ENCODE measurements at places on chromosomes 1 and 21.

DNA sequence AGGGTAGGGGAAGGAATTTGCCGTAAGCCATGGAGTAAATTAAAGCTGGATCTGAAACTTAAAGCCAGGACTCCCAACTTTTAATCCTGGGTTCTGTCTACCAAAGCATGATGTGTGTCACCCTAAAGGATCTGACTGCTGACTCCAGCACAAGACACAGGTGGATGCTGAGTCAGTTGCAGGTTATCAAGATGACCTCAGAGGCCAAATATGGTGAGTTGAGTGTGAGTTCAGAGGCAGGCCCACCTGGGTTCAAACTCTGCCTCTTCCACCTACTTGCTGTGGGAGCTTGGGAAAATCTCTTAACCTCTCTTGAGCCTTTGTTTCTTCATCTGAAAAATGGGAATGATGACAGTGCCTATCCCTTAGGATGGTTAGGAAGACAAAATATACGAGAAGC, 16.7 kb upstream of the LDLRAP1 start:
- DNase-seq = no peak

GRCh38 chr21:36694593-36695282, 4.2 kb upstream of the SIM2 start:
- DNase-seq = no peak

DNA sequence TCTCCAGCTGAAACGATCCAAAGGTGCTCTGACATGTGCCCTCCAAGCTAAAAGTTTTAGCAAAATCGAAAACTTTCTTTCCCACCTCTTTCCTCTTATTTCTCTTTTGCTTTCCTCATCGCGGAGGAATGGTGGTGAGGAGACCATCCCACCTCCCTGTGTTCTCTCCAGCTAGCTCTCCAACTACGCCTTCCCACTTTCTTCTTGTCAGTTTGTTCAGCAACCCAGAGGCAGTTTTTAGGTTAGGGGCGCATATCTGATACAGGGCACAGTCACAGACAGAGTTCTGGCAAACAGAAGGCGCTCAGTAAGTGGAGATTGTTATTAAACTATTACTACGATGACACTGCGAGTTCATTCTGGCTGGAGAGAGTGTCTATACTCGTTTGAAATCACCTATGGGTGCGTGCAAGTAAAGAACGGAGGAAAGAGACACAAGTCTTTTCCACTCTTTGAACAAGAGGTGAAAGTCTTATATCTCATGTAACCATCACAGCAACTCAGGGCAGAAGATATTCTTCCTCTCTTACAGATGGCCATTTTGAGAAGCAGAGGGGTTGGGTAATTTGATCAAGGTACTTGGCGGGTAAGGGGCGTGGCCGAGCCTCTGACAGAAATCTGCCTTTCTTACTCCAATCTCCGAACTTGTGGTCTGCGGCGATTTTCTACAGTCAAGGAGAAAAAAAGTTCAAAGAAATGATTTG, 13.9 kb downstream of the HLX start:
- DNase-seq = no peak

DNA sequence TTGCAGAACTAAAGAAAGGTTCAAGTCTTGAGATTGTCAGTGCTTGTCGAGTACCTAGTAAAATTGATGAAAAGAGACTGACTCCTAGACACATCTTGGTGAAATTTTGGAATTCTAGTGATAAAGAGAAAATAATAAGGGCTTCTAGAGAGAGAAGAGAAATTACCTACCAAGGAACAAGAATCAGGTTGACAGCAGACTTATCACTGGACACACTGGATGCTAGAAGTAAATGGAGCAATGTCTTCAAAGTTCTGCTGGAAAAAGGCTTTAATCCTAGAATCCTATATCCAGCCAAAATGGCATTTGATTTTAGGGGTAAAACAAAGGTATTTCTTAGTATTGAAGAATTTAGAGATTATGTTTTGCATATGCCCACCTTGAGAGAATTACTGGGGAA, 16.3 kb downstream of the L1TD1 start:
- DNase-seq = no peak

- DNase-seq = no peak
These were observed 43.5 kb downstream of the PRKAA2 start for GRCh38 chr1:56688522-56689026.

GRCh38 chr1:65339866-65340468, 30.6 kb downstream of the DNAJC6 start:
- DNase-seq = no peak

All from putamen (tissue), 1 donor.